ENCODE measurements at places on chromosomes 7 and 10. TPM values are rescaled to one million over a fixed set of nuclear protein-coding genes. Genes with fewer than 3 reads are reported as not detected.

SLC13A1 gene
- not detected for total RNA-seq

PNLIPRP3 gene
- total RNA-seq, result not detected

UNCX gene
- not detected for total RNA-seq

PRLHR gene
- total RNA-seq, result not detected

CRYGN gene
- total RNA-seq, result not detected

MET gene
- 68.0 TPM for total RNA-seq

MSS51 gene
- 1.1 TPM for total RNA-seq

DNA sequence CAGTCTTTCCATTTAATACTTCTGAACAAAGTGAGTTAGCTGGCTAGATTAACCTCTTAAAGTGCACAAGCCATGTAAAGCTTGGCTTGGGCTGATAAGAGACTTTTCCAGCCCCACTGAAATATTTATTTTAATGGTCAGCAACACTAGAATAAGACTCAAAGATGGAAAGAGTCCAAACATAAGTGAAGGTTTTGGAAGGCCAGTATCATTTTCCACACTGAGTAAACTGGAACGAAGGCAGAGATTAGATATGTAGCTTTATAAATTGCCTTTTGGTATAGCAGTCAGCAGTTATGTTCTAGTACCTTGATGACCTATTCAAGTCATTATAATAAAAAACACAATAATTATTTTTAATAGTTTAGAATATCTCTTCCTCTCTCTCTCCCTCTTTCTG, 102.2 kb downstream of the HDAC9 start:
- peak; percentile 15 for DNase-seq

GRCh38 chr10:132002004-132002403, 20.3 kb upstream of the BNIP3 start:
- DNase-seq, result no peak

GRCh38 chr10:6348096-6348874, 145.6 kb downstream of the PFKFB3 start:
- no peak for DNase-seq

GRCh38 chr10:75836064-75836463, 404.6 kb downstream of the LRMDA start:
- DNase-seq, result no peak

- no peak for DNase-seq
Measured at GRCh38 chr10:24674892-24675632, 48.6 kb downstream of the ARHGAP21 start.

DNA sequence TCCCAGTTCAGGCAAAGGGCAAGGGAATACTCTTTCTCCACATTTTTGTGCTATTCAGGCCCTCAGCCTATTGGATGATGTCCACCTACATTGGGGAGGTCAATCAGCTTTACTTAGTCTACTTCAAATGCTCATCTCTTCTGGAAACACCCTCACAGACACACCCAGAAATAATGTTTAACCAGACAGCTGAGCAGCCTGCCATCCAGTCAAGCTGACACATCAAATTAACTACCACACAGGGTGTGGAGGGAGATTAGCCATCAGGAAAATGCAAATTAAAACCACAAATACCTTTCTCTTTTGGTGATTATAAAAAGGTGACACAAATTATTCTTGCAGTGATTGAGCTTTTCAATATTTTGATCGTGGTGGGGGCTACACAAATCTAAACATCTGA, 74.7 kb upstream of the FZD8 start:
- DNase-seq, result no peak

GRCh38 chr7:23971031-23971430, 261.0 kb downstream of the STK31 start:
- DNase-seq, result no peak

DNA sequence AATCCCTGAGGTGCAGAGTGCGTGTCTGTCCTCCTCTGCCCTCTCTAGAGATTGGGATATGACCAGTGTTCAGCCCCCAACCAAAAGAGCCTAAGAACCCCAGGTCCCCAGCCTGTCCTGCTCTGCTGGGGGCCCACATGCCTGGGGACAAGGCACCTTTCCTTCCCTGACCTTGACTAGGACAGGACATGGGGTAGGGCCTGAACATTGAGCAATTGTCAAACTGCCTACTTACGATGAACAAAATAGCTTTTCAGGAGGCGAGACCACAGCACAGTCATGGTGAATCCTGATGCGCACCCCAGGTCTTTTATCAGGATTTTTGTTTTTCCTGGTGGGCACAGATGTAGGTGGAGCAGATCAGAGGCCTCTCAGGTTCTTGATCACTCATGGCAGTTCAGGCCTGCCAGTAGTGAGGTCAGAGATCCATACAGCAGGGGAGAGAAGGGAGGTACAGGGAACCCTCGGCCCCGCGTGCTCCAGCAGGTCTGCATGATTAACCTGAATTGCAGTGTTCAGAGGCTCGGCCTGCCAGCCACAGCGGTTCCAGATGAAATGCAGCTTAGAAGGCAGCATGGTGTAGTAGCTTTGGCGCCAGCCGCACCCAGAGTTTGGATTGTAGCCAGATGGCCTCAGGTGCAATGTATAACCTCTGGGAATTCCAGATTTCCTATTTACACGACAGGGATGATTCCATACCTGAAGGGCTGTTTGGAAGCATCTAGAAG, 191.3 kb downstream of the CUX1 start:
- no peak for DNase-seq

- no peak for DNase-seq
Measured at GRCh38 chr7:68865351-68866199, 732.7 kb upstream of the AUTS2 start.

- no peak for DNase-seq
Measured at GRCh38 chr7:92992483-92992882, 125.3 kb downstream of the SAMD9 start.

- DNase-seq, result no peak
Measured at GRCh38 chr10:96626795-96627194, 40.0 kb upstream of the TM9SF3 start.

DNA sequence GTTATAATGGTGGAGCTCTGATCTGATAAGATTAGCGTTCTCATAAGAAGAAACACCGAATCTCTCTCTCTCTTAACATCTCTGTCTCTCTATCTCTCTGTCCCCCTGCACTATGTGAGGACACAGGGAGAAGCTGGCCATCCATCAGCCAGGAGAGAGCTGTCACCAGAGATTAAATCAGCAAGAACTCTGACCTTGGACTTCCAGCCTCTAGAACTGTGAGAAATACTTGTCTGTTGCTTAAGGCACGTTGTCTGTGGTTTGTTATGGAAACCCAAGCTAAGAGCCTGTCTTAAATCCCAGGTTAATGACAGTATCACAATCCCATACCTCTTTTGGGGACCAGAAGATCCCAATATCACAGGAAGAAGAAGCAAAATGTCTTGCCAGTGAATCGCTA, 132.0 kb upstream of the AKR1E2 start:
- no peak for DNase-seq

Data from IMR-90 (cell line).